Activated T-helper 2 cell treated with anti-CD3 and anti-CD28 coated beads, Interferon-gamma antibody, Interleukin-2, Interleukin-4, amounts not matched to agents 10 μg/mL and 5 μg/mL and 100 μg/mL, durations not matched to agents 14 hours and 24 hours and 36 hours (primary cell): ENCODE measurements at places on chromosomes 16 and 17. TPM values are rescaled to one million over a fixed set of nuclear protein-coding genes. Genes with fewer than 3 reads are reported as not detected.

The HERPUD1 gene
- 172 and 175 TPM in 2 replicates for total RNA-seq

The PRSS36 gene
- total RNA-seq = 0.07 and 0.14 TPM in 2 replicates

The ASGR1 gene
- total RNA-seq = 1.7 and 1.8 TPM in 2 replicates

The CD300E gene
- not detected in 2 replicates for total RNA-seq

The KRT31 gene
- total RNA-seq = not detected in 2 replicates

The PIRT gene
- total RNA-seq = not detected in 2 replicates

The RNF157 gene
- 34.3 and 34.9 TPM in 2 replicates for total RNA-seq

The METTL23 gene
- 32.1 and 33.2 TPM in 2 replicates for total RNA-seq

The TNS4 gene
- total RNA-seq = 8.7 and 9.0 TPM in 2 replicates

The CTU2 gene
- 43.8 and 43.9 TPM in 2 replicates for total RNA-seq

- DNase-seq = no peak
These were observed 948.1 kb downstream of the KCNJ2 start for GRCh38 chr17:71117466-71117865.

GRCh38 chr17:42608305-42609181, 631 bp downstream of the RETREG3 start:
- peak; percentile 19 for DNase-seq

GRCh38 chr17:32609884-32610650, 123.3 kb downstream of the CDK5R1 start:
- no peak for DNase-seq

DNA sequence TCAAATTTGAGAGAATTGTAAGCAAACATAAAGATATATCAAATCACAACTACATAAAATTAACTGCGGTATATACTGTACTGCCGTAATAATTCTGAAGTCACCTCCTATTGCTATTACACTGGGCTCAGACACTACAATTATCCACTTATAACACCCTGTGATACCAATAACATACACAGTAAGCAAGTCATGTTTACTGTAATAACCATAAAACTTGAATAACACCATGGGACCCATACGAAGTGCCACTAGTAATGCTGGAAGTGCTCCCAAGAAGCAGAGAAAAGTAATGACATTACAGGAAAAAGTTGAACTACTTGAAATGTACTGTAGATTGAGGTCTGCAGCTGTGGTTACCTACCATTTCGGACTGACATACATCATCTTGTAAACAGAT, 24.0 kb downstream of the CMC2 start:
- DNase-seq = no peak

GRCh38 chr16:72934636-72935403, 113.1 kb downstream of the ZFHX3 start:
- DNase-seq = no peak

- DNase-seq = no peak
These were observed 79.6 kb downstream of the GAS7 start for GRCh38 chr17:10118788-10119130.

- no peak for DNase-seq
These were observed 2.9 kb upstream of the IFI35 start for GRCh38 chr17:43003542-43004172.

DNA sequence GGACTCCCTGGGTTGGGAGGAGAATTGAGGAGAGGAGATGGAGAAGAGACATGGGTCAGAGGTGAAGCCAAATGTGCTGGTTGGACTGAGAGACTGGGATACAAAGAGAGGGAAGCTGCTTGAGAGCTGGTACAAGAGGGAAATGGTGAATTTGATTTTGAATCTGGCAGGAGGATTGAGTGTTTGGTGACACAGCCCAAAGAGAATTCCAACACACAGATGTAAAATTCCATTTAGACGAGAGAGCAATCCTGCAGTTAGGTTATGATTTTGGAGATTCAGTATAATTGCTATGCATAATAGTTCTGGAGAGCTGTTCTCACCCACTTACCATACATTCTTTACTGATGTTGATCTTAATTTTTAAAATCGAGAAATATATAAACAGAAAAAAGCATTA, 57.7 kb downstream of the HSD17B2 start:
- DNase-seq = no peak

DNA sequence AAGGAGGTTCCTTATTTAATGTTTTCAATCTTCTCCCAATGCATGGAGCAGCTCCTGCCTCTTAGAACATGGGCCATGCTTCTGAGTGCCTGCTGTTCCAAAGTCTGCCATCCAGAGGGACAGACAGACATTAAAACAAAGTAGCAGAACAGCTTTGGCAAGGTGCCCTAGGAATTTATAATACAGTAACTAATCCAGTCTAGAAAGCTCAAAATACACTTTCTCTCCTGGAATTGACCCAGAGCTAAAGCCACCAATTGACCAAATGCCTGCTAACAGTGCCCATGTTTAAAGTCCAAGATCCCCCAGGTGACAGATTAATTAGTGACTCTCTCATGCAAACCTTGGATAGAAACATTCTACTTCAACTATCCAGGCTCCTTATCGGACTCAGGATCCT, 11.1 kb upstream of the CHRNE start:
- no peak for DNase-seq

- DNase-seq = no peak
These were observed 19.2 kb downstream of the ZNF423 start for GRCh38 chr16:49836668-49837067.

- DNase-seq = no peak
These were observed 46.5 kb upstream of the CPNE2 start for GRCh38 chr16:57045694-57046381.

GRCh38 chr17:46037722-46038255, 38.7 kb downstream of the STH start:
- no peak for DNase-seq
